ENCODE measurements at places on chromosomes 3 and 15.

GRCh38 chr15:37536967-37537605 lies 397.4 kb upstream of the TMCO5A start:
- DNase-seq: peak; percentile 41

DNA sequence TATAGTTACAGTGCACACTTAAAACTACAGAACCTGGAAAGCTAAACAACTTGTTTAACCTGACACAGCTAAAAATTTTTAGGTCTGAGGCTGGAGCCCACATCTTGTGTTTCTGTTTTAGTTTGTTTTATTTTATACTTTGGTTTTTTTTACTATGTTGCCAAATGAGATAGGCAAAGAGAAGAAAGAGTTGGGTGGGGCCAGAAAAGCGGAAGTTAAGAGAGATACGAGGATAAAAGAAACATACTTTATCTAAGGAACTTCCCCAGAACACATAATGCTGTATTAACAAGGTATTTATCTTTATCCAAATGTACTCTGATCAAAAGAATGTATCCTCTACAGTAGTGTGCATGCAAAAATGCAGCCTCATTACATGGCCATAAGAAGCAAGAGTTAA lies 1145.7 kb downstream of the EPHA3 start:
- no peak for DNase-seq

DNA sequence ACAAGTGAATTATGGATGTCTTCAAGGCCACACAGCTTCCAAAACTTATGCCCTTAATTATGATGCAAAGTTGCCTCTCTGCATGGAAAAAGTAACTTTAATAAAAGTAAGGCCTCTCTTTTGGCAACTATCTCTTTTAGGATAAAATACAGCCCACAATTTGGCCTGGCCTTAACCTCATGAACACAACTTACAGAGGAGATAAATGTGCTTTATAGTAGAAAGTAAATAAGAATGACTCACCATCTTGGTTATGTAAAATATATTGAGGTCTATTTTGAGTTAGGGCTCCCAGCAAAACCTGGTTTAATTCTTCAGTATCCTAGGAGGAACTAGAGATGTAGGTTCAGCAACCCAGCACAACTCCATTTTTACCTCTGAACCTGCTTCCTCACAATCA lies 164.0 kb downstream of the ROBO2 start:
- DNase-seq: no peak

GRCh38 chr3:49500732-49501609 lies 30.9 kb downstream of the DAG1 start:
- peak; percentile 92 for DNase-seq

DNA sequence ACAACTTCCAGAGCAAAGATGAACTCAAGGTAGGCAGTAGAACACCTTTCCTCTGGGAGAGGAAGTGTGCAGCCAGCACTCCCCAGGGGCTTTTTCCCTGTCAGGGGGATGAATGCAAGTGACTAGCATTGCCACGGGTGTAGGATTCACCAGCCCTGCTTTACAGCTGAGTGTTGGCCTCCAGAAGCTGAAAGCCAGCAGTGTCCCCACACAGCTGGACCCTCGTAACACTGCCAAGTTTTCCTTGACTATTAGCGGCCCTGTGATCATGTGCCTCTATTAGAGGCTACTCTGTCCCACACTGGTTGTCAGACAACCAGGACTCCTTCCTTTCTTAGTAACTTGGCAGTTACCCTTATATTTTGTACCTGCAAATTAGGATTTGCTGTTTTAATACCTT lies 104.9 kb upstream of the MANF start:
- no peak for DNase-seq

- no peak for DNase-seq
These were observed 543.4 kb downstream of the GBE1 start for GRCh38 chr3:81218023-81218422.

DNA sequence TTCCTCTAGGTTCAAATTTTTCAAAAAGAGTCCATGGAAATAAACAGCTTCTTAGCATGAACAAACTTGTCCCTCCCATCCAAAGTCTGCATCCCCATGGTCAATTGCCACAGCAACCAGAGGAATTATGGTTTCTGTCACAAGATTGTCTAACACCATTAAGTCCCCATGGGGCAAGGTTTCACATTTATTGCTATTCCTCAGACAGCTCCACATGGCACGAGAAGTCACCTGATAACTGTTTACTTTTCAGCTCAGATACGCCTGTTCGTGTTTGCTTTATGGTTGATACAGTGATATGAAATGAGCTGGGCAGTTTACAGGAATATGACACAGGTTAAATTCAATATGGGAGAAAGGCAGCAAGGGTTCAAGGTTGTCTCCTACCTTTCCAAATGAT lies 37.9 kb upstream of the MUC13 start:
- no peak for DNase-seq

DNA sequence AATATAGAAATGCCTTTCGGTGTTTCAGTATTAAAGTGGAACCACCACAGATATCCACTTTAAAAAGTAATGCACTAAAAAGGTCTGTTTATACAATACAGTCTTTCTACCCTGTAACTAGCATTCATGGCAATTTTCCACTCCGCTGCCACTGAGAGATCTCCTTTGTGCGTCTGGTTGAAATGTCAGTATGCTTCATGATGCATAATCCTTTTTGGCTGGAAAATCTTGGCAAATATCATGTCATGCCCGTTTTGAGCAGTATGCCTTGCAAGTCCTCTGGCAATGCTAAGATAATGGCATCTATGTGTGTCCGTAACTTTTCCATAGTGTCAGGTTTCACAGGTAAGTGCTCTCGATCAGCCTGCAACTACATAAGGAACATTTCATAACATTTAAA lies 30.8 kb upstream of the ARF4 start:
- no peak for DNase-seq

DNA sequence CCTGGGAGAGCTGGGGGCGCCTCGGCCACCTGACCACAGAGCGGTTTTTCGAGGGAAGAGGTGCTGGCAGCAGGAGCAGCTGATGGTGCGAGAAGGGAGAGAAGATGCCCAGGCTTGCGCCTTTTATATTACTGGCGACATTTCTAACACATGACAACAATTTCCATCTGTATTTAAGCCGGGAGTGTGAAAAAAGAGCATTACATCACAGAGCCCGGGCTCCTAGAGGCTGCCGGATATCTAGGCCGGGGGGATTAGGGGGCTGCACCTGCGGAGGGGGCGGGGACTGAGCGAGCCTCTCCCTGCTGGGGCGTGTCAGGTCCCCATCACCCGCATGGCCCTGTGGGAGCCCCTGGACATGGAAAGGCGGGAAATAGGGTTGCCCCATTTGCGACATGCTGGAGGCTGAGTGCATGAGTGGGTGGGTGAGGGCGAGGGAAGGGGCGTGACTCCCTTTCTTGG lies 440.7 kb downstream of the MAGI1 start:
- DNase-seq: no peak

GRCh38 chr3:124492824-124493223 lies 237.4 kb upstream of the UMPS start:
- no peak for DNase-seq

DNA sequence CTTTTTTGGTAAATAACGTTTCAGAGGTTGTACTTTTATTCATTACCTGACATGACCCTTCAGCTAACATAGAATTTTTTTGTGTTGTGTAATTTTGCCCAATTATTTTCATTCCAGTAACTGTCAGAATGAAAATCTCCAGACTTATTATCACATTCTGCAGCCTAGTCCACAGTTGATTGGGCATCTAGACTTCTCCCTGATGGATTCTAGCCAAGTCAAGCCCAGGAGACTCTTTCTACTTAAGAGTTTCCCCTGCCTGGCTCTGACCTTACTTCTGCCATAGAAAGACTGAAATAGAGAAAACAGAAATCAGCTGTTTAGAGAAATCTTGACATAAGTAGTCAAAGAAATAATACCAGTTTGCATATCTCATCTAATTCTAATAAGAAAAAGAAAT lies 82.9 kb upstream of the CDAN1 start:
- DNase-seq: no peak

DNA sequence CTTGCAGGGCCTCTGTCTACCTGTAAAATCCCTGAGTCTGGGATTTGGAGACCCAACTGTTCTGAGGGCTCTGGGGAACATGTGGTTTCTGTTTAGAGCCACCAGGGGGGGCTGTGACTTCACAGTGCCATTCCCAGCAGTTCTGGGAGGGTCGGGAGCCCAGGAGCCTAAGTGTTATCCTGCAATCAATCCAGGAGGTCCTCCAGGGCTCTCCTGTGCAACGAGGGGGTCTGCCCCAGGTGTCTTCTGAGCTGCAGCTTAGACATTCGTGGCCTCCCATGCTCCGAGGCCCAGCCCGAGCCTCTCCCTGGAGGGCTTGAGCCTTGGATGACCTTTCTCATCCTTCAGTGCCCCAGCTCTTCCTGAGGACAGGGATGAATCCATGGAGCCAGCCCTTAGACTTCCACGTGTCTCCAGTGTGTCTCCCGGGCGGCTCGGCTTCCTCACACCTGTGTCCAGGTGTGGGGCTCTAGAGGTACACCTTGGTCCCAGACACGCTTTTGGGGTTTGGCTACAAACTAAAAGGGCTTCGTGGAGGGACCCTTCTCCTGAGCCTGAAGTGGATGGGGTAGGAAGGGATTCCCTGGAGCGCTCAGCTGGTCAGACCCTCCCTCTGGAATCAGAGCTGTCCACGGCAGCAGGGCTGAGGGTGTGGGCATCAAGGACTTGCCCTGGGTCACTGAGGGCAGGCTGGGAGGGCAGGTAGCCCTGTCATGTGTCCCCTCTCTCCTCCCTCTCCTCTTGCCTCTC lies 20.3 kb upstream of the ABTB1 start:
- DNase-seq: no peak

- no peak for DNase-seq
These were observed 379.5 kb upstream of the SUCLG2 start for GRCh38 chr3:68033867-68034266.

DNA sequence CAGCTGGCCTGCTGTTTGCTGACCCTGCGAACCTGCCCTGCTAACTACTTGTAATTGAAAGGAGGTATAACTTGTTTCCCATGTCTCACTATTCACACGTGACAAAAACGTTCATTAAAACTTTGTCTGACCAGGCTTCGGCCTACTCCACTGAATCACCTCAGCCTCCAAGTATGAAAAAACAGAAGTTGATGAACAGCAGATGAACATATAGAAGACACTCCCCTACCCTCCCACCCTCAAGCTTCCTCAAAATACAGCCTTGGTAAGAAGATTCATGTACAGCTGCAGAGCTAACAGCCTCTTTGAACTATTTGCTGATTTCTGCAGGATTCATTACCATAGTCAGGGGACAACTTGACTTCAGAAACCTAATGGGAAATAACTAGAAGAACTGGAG lies 10.7 kb downstream of the RBM15B start:
- no peak for DNase-seq

GRCh38 chr3:157585386-157585785 lies 82.2 kb upstream of the VEPH1 start:
- no peak for DNase-seq

- DNase-seq: no peak
These were observed 570.9 kb upstream of the IL12A start for GRCh38 chr3:159417761-159418160.

GRCh38 chr15:35728219-35728940 lies 182.4 kb upstream of the DPH6 start:
- no peak for DNase-seq

DNA sequence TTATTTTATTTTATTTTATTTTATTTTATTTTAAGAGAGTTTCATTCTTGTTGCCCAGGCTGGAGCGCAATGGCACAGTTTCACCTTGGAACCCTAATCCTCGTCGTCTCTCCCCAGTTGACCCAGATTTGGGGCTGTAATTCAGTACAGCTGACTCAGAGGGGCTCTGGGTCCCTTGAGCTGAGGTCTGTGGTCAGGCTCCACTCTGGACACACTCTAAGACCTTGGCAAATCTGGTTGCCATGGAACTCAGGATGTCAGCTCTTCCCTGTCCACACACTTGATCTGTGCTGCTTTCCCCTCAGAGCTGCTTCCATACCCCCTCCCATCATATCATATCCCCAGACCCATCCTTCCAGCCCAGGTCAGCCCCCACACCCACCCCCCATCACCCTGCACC lies 675 bp upstream of the CYP11A1 start:
- DNase-seq: no peak

GRCh38 chr3:24551626-24552025 lies 57.0 kb upstream of the THRB start:
- DNase-seq: no peak

GRCh38 chr3:101591071-101591470 lies 17.1 kb downstream of the PCNP start:
- DNase-seq: no peak

DNA sequence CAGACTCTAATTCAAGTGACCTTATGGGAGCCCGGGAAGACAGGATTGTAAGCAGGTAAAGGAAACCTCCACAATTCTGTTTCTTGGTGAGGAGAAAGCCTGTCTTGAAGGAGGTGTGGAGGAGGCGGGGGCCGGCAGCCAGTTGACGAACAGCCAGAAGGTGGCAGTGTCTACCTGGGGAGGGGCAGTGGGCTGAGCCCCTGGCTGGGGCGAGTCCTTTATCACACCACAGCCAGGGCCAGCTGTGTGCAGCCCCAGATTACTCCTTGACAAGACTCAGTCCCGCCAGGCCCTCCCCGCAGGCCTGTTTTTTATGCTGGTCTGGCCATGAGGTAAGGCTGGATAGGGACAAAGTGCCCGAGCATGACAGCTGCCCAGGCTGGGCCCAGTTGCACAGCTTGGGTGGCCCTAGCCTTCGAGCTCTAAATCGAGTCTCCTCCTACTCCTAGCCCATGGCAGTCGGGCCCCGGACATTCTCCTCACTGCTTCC lies 40.9 kb upstream of the IDH2 start:
- DNase-seq: no peak

DNA sequence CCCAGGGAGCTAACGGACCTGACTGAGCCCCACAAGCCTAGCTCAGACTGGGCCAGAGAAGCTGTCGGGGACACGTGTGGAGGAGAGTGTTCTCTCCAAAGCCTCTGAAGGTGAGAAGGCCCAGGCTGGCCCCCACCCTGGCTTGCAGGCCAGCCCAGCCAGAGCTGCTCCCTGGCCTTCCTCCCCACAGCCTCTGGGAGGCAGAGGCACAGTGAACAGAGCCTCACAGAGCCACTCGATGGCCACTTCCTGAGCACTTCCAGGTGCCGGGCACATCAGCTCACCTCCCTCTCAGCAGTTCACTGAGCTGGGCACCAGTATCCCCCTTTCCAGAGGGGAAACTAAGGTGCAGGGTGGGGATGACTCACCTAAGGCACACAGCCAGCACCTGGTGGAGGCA lies 109.4 kb upstream of the LINGO1 start:
- no peak for DNase-seq
